ENCODE measurements at places on chromosomes 16 and 17.
A peak's percentile ranks its signal among the peaks of the same experiment; 100 is the strongest.

GRCh38 chr17:37388266-37388665 is 12.5 kb downstream of the C17orf78 start:
- no peak for DNase-seq

DNA sequence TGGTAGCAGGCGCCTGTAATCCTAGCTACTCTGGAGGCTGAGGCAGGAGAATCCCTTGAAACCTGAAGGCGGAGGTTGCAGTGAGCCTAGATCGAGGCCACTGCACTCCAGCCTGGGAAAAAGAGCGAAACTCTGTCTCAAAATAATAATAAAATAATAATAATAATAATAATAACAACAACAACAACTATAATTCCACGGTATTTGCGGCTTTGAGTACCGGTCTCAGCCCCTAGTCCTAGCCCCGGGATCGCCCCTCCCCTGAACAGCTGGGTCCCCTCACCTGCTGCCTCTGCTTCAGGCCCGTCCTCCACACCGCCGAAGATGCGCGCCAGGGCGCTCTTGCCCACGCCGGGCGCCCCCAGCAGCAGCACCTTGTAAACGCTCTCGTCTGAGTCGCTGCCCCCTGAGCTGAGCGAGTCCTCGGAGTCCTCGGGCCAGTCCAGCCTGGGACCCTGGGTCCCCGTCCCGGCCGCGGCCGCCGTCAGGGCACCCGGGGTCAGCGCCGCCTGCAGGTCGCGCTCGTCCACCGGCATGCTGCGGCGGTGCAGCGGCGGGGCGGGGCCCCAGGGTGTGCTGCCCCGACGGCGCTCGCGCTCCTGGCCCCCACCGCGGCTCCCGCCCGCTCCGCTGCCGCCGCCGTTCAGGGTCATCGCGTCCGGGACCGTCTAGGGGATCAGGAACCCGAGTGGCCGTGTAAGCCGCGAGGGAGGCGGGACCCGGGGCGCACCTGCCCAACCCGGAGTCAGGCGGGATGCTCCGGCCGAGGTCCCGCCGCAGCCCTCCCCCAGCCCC is 611 bp downstream of the RRAD start:
- no peak for DNase-seq

GRCh38 chr17:17515934-17516930 is 20.0 kb upstream of the RASD1 start:
- no peak for DNase-seq

GRCh38 chr16:28258567-28258966 is 33.8 kb upstream of the SBK1 start:
- no peak for DNase-seq

- peak; percentile 29 for DNase-seq
Measured at GRCh38 chr17:5508810-5509209, 22.4 kb downstream of the MIS12 start.

- DNase-seq: peak; percentile 46
Measured at GRCh38 chr17:4074831-4075495, 67.9 kb downstream of the ZZEF1 start.

DNA sequence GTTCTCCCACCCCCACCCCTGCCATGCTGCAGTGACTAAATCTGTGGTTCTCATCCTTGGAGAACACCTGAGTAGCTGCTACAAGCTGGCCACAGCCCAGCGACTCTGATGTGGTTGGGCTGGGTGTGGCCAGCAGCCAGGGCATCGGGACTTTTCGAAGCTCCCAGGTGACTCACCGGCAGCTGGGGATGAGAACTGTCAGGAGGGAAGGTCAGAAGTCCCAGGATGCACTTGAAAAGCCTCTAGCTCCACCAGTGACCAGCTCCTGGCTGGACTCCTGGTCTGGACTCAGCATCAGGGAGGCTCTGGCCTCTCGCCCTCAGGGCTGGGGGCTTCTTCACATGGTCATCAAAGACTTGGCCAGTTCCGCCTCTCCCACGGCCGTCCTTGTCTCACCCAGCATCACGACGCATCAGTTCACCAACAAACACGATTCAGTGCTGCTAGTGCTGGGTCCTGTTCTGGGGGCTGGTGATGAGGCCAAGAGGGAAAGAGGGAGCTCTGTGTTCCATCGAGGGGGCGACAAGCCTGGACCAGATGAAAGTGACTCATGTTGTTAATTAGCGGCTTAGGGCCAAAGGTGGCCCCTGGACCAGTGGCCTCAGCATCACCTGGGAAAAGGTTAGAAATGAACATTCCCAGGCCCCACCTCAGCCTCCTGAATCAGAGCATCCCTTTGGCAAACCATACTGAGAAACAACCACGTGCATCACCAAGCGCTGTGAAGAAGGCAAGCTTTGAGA is 3.9 kb upstream of the C17orf99 start:
- DNase-seq: peak; percentile 65

- no peak for DNase-seq
Measured at GRCh38 chr17:9647014-9647413, 1.7 kb downstream of the USP43 start.

DNA sequence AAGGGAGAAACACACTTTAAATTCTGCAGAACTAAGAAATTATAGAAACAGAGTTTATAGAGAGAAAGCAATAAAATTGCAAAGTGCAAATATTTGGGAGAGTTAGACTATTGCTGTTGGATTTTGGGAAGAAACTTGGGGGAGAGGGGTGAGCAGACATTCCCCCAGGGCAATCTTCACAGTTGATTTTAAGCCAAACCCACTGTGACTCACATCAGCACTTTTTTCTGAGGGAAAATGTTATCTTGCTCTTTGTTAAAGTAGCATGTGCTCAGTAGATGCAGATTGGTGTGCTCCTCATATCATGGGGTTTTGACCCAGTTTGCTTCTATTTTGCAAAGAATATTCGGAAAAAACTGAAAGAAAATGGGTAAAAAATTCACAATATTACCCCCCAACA is 367.6 kb downstream of the CDH11 start:
- no peak for DNase-seq

GRCh38 chr17:76135810-76136188 is 5.2 kb downstream of the FOXJ1 start:
- no peak for DNase-seq

DNA sequence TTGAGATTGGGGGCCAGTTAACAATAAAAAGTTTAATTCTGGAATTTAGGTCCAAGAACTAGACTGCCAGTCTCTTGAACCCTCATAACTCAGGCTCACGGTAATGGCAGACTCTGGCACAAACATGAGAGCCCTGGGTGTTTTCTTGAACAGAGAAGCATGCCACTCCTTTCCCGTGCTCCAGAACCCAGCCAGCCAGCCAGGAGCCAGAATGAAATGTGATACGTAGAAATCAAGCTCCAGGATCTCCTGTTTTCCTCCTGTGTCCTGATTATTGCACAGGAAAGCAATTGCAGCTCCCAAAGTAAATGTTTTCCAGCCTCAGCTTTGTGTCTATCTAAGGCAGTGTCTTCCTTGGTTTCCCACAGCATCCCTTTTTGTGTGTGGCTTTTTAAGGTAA is 46.2 kb upstream of the NOL11 start:
- DNase-seq: no peak

- DNase-seq: no peak
Measured at GRCh38 chr17:45241328-45242028, 19.8 kb downstream of the FMNL1 start.

DNA sequence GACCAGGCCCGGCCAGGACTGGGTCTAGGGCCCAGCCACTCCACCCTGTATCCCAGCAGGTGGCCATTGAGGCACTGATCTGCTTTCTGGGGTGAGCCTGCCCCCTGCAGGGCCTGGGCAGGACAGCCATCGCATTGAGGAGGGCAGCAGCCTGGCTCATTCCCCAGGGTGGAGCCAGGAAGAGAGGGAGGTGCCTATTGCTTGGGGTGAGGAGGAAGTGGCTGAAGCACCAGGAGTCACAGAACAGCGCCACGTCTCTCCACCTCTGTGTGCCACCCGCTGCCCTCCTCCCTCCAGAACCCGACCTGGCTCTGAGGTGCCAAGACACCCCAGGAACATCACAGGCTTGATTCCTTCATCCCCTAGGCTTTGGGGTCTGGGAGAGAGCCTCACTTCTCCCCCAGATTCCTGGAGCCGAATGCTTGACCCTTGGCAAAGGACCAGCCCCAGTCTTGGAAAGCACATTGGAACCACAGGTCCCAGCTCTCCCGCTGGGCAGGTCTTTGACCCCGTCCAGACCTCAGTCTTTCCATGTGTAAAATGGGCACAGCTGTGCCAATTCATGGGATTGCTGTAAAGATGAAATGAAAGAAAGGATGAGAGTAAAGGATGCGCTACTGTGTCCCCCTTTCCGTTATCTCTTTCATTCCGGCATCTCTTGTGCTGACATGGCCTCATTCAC is 7.2 kb upstream of the KRT36 start:
- DNase-seq: peak; percentile 86

- no peak for DNase-seq
Measured at GRCh38 chr16:63080746-63081145, 1044.5 kb upstream of the CDH8 start.

DNA sequence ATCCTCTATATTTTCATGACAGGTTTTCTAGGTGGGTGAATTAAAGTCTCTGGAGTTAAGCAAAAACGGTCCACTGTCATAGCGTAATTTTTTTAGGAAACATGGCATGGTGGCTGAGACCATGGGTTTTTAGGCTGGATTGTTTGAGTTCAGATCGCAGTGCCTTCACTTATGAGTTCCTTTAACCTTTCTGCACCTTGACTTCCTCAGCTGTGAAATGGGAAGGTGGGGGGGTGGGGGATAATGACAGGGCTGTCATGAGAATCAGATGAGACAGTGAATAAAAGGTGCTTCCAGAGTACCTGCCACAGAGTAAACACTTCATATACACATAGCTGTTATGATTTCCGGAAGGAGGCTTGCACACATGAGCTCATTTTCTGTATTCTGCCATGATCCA is 11.8 kb downstream of the PRCD start:
- DNase-seq: no peak

GRCh38 chr16:48291303-48291702 is 44.0 kb upstream of the ABCC11 start:
- no peak for DNase-seq

DNA sequence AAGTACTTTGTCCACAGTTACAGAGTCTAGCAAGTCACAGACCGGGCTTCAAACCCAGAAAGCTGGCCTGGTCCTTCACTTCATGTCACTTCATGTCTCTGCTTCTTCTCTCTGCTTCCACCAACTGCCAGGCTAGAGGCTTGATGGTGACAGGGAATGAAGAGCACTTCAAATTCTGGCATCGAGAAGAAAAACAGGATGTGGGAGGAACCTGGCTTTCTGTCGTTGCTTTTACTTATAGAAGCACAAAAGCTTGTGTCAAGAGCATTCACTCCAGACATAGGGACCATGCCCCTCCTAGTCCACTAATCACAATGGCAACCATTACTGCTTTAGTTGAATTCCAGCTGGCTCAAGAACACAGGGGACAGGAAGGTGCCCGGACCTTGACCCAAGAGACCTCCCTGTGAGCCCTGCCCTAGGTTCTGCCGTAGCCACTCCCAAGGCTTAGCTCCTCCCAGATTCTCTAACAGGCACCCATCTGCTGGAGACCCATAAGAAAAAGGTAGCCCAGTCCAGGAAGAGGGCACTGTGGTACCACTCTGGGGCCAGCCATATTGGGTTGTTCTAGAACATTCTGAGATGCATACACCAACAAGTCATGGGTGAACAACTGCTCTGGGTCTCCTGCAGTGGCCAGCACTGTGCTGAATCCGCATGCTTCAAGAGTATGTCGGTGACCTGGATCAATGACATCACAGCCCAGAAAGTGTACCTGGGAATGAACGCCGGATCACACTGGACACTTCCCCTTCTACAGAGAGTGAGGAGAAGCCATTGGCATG is 181.8 kb downstream of the C16orf95 start:
- no peak for DNase-seq

DNA sequence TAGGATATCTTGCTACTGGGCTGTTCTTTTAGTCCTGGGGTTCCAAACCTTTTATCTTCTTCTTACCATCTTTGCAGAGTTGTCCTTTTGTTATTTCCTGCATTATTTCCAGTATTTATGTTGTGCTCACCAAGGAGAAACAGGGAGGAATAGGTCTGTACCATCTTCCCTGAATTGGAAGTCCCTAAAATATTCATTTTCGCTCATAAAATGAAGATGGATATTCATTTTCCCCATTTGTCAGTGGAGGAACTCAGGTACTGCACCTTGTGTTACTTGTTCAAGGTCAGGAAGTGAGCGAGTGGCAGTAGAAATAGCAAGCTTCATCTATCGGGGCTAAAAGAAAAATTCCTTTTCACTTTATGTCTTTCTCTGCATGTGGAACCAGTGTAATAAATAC is 989.7 kb downstream of the CDH11 start:
- no peak for DNase-seq

DNA sequence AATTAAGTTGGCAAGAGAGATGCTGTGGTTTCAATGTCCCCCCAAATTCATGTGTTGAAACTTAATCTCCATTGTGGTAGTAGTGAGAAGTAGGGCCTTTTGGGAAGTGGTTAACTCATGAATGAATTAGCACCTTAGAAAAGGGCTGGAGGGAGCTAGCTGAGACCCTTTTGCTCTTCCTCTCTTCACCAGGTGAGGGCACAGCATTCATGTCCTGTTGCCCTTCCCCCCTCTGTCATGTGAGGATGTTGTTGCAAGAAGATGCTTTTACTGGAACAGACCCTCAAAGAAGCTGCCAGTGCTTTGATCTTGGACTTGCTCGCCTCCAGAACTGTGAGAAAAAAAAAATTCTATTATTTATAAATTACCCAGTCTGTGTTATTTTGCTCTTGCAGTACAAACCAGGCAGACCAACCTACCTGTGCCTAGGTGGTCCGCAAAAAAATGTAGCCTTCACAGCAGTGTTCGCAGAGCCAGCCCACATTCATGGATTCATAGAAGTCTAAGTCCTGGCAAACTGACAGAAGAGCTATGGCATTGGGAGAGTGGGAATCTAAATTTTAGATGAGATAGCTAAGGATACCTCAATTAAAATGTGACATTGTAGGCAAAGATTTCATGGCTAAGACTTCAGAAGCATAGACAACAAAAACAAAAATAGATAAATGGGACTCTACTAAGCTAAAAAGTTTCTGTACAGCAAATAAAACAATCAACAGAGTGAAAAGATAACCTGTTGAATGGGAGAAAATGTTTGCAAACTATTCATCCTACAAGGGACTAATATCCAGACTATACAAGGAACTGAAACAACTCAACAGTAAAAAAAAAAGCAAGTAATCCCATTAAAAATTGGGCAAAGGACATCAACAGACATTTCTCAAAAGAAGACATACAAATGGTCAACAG is 32.0 kb upstream of the ABCA5 start:
- peak; percentile 44 for DNase-seq

GRCh38 chr17:31789707-31790505 is 69.1 kb downstream of the COPRS start:
- no peak for DNase-seq

DNA sequence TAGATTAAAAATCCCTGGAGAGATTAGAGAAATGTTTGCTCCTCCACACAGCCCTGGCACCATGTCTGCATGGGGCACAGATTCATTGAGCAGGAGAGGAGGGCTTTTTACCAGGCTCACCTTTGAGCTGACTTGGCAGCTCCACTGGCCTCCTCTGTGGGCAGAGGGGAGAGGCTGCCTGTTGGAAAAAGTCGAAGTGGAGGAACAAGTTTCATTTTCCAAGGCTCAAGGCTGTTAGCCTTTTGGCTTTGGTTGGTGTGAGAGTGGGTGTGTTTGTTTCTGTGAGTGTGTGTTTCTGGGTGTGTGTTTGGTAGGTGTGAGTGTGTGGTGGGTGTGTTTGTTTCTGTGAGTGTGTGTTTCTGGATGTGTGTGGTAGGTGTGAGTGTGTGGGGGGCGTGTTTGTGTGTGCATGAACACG is 5.6 kb downstream of the TMEM238L start:
- no peak for DNase-seq
